ENCODE measurements at places on chromosomes 1 and 21. TPM values are rescaled to one million over a fixed set of nuclear protein-coding genes. Genes with fewer than 3 reads are reported as not detected.

Gene PLA2G2C
- total RNA-seq: 0.74 TPM

Gene ADAMTS4
- 438 TPM for total RNA-seq

GRCh38 chr1:53541761-53542550 is 82.8 kb downstream of the DMRTB1 start:
- no peak for DNase-seq

DNA sequence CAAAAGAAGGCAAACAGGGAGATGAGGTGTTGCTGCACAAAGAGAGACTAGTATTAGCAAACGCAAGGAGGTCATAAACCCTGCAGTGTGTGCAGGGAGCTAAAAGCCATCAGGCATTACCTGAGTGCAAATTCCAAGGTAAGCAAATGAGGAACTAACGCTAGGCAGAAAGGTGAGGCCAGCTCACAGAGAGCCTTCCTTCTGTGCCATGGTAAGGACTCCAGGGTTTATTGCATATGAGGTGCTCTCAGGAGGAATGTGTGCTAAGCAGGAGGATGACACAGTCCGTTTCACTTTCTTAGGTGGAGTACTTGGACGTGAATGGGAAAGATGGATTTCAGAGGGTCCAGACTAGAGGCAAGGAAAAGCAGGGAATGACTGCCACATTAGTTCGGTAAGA is 44.6 kb upstream of the MYBPHL start:
- DNase-seq: no peak

- DNase-seq: no peak
These were observed 53.4 kb upstream of the GOLT1A start for GRCh38 chr1:204267191-204267601.

DNA sequence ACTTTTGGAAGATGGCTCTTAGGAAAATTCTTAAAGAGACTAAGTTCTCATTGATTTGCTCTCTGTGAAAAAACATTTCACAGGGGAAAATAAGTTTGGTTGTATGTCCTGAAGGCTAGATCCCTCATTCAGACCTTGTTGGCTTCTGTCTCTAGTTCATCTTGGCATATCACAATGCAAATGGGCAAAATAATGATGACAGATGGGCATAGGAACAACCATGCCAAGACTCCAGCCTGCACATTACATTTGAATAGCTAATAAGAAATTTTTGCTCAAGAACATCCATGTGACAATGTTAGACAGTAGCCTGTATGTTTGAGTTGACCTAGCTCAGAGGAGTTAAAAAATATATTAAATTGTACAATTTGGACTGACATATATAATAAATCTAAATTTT is 292.9 kb downstream of the PLA2G4A start:
- DNase-seq: no peak

DNA sequence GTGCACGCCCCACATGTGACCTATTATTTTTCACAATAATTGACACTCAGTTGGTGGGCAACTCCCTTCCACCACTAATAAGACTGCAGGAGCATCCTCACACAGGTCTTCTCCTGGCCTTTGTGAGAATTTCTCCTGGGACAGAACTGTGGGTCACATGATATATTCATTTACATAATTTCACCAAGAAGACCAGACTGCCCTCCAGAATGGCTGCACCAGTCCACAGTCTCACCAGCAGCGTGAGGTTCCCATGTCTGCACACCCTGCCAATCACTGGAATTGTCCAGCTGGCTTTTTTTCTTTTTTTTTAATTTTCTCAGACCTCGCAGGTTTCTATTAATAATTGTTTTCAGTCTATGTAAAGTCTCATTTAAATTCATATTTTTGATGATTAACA is 41.3 kb downstream of the ATP1A1 start:
- DNase-seq: no peak

DNA sequence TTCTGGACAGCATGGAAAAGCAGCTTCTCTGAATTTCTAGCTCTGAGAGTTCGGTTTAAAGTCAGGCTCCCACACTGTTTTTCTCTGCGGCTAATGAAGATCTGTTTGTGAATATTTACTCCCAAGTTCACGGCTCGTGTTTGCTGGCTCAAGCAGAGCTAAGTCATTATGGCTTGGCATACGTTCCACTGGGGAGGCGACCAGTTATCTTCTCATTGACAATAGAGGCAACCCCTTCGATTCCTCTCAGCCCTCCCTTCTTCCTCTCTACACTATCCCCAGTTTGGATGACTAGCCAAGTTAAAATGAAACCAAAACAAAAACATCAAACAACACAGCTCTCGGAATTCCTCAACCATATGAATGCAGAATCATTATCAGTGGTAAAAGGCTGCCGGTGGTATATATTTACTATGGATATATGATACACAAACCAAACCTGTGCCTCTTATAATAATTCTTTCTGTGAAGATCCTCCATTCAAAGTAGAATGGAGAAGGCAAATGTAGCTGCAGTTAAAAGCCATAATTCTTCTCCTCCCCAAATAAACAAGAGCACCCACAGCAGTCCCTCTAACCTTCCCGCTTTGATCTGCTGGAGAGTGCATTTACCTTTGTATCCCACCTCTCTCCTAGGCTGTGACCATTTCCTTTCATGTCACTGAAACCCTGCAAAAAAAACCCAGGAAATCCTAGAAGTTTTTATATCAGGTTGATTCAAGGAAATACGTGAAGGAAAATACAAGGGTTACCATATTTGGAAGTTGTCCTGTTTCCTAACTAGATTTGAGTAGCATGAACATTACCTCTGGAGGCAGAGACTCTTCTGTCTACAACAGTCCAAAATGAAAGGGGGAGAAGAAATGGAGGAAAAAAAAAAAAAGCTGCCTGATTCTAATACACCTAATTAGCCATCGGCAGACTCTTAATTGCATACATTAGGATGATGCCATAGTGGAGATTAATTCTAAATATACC is 108.3 kb upstream of the USH2A start:
- DNase-seq: no peak
